Activated CD8-positive, alpha-beta memory T cell treated with anti-CD3 and anti-CD28 coated beads for 1 hour (primary cell): ENCODE measurements at places on chromosomes 16 and 17.

DNA sequence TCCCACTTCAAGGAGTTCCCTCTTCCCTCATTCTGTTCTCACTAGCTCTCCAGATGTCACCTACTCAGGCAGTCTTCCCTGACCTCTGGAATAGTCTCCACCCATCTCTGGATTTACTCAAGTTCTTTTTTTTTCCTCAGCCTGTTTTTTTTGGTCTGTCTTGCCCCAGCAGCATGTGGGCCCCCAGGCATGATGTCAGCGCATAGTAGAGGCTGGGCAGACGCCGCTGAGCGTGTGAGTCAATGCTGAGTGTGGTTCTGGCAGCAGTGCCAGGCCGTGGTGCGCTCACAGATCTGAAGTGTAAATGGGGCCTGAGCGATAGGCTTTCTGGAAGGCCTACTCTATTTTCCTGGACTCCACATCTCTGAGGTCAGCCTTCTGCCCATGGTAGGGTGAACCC is 2.7 kb upstream of the KCNJ18 start:
- no peak for DNase-seq

- DNase-seq = no peak
Measured at GRCh38 chr17:7205561-7205960, 14.1 kb downstream of the DLG4 start.

DNA sequence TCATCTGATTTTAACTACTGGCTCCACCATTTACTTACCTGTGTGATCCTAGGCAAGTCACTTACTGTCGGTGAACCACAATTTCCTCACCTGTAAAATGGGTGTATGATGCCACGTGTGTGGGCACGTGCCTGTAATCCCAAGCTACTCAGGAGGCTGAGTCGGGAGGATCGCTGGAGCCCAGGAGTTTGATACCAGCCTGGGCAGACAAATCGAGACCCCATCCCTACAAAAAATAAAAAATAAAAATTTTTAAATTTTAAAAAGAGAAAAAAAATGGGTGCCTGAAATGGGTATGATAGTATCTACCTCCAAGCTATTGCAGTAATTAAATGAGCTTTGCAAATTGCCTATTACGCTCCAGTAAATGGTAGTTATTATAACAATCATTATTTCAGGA is 225.3 kb downstream of the CCDC182 start:
- no peak for DNase-seq

DNA sequence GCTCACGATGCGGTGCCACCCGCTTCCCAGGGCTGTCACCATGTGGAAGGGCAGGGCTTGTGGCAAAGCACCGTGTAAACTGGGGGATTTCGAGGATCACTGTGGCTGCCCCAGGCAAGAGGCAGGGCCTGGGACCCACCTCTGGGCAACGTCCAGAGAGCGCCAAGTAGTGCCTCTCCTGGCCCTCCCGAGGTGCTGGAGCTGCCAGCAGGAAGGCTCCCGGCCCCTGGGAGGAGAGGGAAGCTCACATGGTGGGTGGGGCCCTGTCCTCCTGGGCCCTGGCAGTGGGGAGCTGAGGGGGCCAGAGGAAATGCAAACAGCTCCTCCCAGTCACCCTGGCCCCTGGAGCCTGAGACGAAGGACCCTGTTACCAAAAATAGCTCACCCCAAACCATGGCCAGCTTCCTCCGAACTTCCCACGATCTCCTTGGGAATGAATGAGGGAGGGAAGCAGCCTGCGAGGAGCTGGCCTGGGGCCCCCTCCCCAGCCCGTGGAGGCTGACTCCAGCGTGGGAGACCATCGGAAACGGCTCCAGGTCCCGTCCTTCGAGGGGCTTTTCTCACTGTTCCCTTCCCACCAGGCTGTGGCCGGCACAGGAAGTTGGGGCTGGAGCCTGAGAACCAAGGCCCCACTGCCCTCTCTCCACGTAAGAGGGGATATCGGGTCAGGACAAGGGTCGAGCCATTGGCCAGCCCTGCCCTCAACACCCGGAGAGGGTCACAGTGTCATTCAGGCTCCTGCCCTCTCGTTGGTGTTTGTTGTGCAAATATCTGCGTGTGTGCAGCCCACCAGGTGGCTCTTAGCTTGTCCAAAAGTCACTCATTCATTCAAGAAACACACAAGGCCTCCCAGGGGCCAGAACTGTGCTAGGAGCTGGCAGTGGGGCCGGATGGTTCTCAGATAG is 17.7 kb downstream of the VASN start:
- no peak for DNase-seq

GRCh38 chr17:73604476-73604875 is 39.8 kb downstream of the SDK2 start:
- no peak for DNase-seq

DNA sequence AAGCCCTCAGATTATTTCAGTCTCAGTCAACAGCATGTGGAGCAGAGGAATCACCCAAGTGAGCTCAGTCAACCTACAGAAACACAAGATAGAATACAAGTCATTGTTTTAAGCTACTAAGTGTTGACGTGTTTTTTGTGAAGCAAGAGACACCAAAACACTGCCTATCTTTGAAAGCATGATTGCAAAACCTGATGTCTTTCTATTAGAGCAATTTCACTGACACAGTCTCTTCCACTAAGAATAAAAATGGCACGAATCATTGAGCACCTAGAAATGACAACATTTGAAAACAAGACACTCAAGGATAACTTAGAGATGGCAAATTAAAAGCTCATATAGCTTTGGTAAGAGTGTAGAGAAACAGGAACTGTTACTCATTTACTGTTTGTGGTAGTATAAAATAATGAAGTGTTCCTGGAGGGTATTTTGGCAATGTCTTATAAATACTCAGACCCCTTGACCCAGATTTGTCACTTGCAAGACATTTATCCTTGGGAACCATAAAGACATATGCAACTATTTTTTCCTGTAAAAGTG is 407.1 kb upstream of the XYLT1 start:
- DNase-seq = no peak

GRCh38 chr16:28130099-28131088 is 66.9 kb upstream of the GSG1L start:
- DNase-seq = no peak

DNA sequence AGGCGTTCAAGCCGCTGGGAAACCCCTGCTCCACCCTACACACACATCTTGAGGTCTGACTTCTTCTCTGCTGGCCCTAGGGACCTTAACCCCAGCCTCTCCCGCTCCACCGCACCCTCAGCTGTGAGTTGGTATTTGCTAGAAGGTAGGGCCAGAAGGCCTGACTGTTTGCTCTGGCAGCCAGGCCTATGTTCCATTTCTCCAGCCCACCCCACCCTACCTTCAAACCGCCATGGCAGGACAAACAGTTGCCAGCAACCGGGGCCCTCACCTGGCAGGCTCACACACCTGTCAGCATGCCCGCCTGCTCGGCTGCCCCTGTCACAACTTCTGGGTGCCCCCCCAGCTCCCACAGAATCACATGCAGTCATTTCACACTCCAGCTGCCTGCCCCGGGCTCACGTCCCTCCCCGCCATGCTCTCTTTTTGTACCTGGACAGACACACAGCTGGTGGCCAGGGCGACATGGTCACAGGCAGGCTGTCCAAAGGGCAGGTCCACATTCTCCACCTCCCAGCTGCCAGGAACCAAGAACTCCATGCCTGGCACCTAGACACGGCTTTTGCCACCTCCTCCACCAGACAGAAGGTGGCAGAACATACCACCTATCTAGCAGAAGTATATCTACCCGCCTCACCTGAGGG is 2.6 kb upstream of the ATP2A3 start:
- DNase-seq = no peak

DNA sequence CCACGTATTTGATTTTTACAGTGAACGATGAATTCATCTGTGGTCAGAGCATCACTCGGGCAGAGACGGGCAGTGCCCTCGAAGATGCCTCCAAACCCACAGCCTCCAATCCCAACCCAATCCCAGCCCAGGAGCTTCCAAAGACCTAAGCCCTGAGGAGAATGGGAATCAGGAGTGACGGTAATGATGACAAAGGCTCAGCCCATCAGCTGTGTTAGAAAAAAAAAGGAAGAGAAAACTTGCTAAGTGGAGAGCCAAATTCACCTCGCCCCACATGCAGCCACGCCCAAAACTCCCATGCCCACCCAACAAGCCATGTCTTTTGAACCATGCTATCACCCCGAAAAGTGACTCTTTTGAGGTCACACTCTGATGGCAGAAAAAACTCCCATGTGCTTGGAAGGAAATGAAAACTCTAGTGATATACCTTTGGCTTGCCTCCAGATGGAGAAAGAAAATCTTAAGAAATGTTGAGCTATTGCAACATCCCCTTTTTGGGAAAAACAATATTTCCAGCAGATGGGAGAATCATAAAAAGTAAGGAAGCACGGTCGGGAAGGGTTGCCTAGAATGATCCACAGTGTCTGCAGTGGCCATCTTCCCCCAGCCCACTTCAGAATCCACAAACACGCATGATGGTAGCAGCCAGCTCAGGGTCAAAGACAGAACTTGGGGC is 37.7 kb downstream of the XYLT1 start:
- no peak for DNase-seq

GRCh38 chr16:11794996-11795886 is 1.8 kb downstream of the ZC3H7A start:
- DNase-seq = no peak

DNA sequence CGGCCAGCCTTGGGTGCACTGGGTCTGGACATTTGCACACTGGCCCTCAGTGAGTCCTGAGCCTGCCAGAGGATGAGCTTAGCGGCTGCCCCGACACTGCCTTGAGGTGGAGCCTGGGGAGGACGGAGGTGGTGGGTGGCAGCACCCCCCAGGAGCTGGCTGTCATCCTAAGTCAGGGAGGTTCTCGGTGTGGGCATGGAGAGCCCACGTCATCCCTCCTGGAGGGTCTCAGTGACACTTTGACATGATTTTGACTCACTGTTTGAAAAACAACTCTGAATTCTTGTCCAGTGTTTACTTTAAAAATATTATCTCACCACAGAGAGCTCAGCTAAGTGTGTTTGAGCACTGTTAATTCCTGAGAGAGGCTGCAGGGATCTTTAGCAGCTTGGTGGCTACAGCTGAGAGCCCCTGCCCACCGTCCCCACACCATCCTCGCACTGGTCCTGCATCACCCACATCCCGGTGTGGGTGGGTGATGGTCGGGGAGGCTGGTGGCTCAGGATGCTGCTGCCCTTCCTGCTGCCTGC is 63.1 kb downstream of the BANP start:
- DNase-seq = no peak

DNA sequence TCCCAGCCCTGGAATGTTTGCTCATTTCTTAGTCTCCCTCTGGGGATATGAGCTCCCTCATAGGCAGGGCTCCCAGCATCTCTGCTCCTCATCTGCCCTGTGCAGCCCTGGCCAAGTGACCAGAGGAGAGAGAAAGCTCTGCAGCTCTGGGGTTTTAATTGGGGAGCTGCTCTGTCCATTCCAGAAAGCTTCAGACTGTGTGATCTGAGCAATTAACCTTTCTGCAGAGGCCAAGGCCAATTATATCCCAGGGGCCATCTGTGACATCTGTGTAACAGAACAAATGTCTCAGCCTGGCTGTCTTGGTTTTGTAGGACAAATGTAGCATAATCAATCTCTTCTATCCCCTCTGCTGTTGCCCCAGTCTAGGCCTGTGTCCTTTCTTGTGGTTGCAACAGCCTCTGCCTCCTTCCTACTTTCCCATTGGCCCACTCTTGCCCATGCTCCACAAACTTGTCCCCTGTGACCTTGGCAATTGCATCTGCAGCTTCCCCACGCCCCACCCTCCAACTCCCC is 156.0 kb downstream of the GSG1L start:
- no peak for DNase-seq

DNA sequence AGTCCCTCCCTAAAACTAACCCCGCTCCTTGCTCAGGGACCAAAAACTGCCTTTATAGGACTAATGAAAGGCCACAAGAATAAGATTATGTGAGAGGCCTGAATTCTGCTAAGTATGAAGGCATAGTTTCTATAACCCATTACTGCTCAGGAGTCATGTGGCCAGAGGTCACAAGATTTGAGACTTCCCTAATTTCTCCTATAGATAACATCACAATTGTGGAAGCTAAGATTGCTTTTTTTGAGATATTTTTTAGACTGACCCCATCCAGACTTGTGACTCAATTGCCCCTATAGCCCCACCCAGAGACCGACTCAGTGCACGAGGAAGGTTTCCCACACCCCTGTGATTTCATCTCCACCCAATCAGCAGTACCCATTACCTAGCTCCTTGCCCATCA is 504.1 kb upstream of the GOT2 start:
- no peak for DNase-seq

GRCh38 chr17:73643001-73643851 is 1.0 kb downstream of the SDK2 start:
- DNase-seq = no peak

DNA sequence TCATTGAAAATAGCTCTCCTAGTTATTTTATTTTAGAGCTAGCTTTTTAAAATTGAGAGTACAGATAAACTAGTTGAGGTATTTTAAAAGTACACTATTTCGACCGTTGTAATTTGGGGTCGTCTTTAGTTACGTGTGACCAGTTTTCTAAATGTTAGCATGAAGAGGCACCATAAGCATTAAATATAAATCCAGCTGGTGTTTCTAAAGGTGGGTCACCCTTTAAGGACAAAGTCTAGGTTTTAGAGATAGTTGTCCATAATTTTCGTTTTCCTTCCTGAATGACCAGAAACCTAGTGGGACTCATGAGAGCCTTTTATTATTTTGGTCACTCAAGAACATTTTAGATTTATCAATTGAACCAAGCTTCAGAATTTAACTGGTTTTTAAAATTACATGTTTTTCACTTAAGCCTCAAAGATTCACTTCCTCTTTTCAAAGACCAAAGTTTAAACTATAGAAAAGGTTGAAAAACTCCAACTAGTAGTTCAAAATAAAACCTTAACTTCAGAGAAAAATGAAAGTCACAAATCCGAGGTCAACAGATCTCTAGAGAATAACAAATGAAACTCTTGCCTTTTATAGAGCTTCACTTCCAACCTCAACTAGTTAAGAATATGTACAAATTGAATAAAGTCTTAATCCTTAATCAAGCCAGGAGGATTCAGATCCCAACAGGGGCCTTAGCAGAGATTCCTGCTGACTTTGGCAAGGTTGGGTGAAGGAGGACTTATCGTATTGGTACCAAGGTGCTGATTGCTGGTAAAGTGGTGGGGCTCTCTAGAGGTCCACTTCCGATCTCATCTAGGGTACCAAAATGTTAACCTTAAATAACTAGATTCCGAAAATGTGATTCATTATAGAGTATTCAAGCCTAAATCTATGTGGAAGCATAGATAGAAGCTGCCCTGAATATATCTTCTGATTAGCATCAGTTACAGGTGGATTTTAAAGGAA is 32.5 kb downstream of the PHKB start:
- DNase-seq = no peak

DNA sequence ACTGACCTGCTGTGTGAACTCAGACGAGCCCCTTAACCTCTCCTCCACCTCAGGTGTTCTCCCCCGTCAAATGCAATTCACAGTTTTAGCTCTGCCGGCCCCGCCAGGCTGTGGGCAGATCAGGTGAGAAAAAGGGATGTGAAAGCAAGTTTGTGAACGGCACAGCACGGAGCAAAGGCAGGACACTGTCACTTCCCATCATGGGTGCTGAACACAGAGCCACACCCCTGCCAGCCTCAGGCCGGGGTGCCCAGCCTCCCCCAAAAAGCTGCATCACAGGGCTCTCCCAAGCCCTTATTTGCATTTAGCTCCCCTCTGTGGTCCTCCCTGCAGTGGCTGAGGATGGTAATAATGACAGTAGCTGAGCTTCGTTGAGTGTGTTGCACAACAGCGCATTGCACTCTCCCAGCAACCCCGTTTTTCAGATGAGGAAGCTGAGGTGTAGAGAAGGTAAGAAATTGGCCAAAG is 88.8 kb upstream of the TNRC6C start:
- DNase-seq = no peak

GRCh38 chr16:51429041-51429440 is 278.0 kb upstream of the SALL1 start:
- DNase-seq = no peak

- DNase-seq = no peak
Measured at GRCh38 chr17:2013994-2014317, 11.2 kb downstream of the RTN4RL1 start.
